ENCODE measurements at places on chromosomes 3 and 15.

DNA sequence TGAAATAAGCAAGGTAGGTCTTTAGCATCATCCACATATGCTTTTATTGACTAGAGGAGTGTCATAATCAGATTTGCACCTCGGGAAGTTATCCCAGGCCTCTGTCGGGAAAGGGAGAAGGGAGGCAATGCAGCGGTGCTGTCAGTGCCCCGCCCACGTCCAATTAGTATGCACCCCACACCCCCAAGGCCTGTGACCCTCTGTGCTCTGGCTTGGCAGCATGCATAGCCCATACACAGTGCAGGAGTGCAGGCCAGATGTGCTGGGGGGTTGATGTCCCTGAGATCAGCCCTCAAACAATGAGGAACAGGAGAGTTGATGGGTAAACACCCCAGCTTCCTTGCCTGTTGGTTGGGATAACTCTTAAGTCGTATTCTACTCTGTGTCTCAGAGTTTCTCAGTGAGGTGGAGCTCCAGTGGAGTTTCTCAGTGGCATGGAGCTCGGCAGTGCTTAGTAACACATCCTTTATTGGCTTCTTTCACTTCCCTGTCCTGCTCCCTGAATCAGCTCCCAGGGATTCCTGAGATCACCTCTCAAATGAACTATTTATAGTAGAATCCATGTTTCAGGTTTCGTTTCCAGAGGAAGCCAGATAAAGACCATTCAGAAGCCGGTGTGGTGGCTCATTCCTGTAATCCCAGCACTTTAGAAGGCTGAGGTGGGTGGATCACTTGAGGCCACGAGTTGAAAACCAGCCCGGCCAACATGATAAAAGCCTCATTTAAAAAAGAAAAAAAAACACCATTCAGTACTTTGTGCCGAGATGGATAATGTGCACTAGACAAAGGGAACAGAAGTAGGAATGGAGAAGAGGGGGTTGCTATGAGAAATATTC, 26.7 kb upstream of the NDUFB4 start:
- DNase-seq, result no peak

DNA sequence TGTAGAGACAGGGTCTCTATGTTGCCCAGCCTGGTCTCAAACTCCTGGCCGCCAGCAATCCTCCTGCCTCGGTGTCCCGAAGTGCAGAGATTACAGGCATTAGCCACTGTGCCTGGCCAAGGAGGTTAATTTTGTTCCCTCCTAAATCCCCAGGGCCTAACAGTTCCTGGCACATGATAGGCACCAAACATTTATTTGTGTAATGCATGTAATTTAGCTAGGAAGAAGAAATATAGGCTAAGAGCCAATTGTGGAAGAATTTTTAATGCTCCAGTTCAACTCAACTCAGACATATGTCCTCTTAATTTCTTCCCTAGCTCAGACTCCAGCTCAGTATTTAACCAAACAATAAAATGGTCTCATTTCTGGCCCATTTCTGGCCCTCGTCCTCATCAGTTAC, 7.7 kb upstream of the ZNF592 start:
- no peak for DNase-seq

- DNase-seq, result no peak
Measured at GRCh38 chr3:133676336-133677118, 14.8 kb upstream of the TOPBP1 start.

- DNase-seq, result no peak
Measured at GRCh38 chr3:124660599-124660998, 69.7 kb upstream of the UMPS start.

Data from stimulated activated CD4-positive, alpha-beta T cell treated with anti-CD3 and anti-CD28 coated beads, TNF-alpha, amount 100 ng/mL, for 48 hours (primary cell).